ENCODE measurements at places on chromosomes 13 and 19. TPM values are rescaled to one million over a fixed set of nuclear protein-coding genes. Genes with fewer than 3 reads are reported as not detected.

The ZSWIM9 gene
- total RNA-seq: 6.5 TPM

The B3GNT8 gene
- total RNA-seq: 18.0 TPM

The KLK15 gene
- total RNA-seq: not detected

The FXYD3 gene
- 0.81 TPM for total RNA-seq

The IGFL2 gene
- total RNA-seq: not detected

The CEBPG gene
- 9.7 TPM for total RNA-seq

The ZNF30 gene
- total RNA-seq: 1.6 TPM

The CDX2 gene
- total RNA-seq: not detected

The SIGLEC8 gene
- total RNA-seq: 0.27 TPM

The RABAC1 gene
- total RNA-seq: 172 TPM

The SYDE1 gene
- 6.2 TPM for total RNA-seq

The ZNF558 gene
- 32.9 TPM for total RNA-seq

The OR2Z1 gene
- total RNA-seq: under 0.01 TPM

The POU2F2 gene
- 5.7 TPM for total RNA-seq

The ELSPBP1 gene
- total RNA-seq: not detected

The OR10H1 gene
- total RNA-seq: under 0.01 TPM

The OR7C1 gene
- total RNA-seq: under 0.01 TPM

The RASIP1 gene
- total RNA-seq: 0.54 TPM

The LAIR1 gene
- 166 TPM for total RNA-seq

The ZNF600 gene
- 7.0 TPM for total RNA-seq

The ZNF699 gene
- total RNA-seq: 12.4 TPM

The FGF9 gene
- total RNA-seq: under 0.01 TPM

The TMEM255B gene
- total RNA-seq: 0.54 TPM

The CTXN1 gene
- total RNA-seq: 1.9 TPM

Measured in hematopoietic multipotent progenitor cell (in vitro differentiated cells).